ENCODE measurements at places on chromosomes 1 and 21.

DNA sequence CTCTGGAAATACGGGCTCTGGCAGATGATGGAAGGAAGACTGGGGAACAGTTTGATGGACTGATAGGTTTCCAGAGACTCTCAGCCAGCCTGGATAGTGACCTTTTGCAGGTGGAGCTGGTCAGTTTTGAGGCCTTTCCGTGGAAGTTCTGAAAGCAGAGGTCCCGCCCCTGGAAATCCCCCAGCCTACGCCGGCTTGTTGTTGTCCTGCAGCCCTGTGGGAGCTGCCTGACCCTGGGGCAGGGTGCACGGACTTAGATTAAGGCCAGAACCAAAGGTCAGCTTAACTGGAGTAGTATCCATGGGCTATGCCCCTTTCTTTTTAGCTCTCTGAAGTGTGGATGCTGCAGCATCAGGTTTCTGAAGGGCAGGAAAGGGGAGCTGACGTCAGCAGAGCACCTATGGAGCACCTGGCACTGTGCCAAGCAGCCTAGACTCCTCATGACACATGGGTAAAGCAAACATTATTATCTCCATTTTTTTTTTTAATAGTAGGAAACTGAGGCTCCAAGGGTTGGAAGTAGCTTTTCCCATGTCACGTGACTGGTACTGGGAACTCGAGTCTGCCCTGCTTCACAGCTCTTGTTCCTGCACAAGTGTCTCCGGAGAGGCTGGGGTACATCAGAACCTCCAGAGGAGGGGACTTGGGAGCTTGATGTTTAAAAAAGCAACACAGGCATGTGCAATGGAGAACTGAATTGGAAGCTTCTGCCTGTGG is 38.5 kb downstream of the IER5 start:
- peak; percentile 36 for DNase-seq

- DNase-seq = no peak
Observed at GRCh38 chr1:41794031-41794430, 124.7 kb downstream of the HIVEP3 start.

DNA sequence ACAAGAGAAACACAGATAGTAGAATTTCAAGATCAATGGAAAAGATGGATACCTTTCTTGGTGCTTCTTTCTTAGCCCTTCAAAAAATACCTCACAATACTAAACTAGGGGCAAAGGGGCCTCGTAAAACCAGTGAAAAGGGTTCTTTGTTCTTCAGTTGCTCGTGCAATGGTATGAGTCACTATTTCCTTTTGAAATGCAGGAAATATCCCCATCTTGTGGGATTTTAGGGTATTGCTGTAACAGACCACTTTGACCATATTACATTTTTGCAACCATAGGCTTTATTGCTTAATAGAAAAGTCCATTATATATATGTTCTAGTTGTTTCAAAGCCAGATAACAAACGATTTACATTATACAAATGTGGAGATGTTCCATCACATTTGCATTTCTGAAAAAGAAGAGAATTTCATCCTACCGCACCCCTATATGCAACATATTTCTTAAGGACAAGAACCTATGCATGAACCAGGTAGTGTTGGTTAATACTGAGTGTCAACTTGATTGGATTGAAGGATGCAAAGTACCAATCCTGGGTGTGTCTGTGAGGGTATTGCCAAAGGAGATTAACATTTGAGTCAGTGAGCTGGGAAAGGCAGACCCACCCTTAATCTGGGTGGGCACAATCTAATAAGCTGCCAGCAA is 88.6 kb upstream of the PKN2 start:
- DNase-seq = peak; percentile 65

- peak; percentile 45 for DNase-seq
Observed at GRCh38 chr1:162878000-162878596, 17.1 kb upstream of the CCDC190 start.

- no peak for DNase-seq
Observed at GRCh38 chr1:27551170-27551952, 52.6 kb downstream of the AHDC1 start.

- no peak for DNase-seq
Observed at GRCh38 chr1:160114085-160114484, 1.5 kb upstream of the ATP1A2 start.

GRCh38 chr1:165168467-165168866 is 188.0 kb downstream of the LMX1A start:
- DNase-seq = no peak

- no peak for DNase-seq
Observed at GRCh38 chr1:224198572-224198971, 15.5 kb downstream of the DEGS1 start.

- DNase-seq = no peak
Observed at GRCh38 chr1:228311091-228311490, 95.5 kb downstream of the TRIM11 start.
